Activated CD4-positive, alpha-beta T cell treated with anti-CD3 and anti-CD28 coated beads for 1 hour (primary cell): ENCODE measurements at places on chromosomes 6 and 20.

- no peak for DNase-seq
Measured at GRCh38 chr20:42565235-42565995, 624.3 kb downstream of the PTPRT start.

GRCh38 chr6:110682460-110682853 is 132.8 kb downstream of the CDK19 start:
- peak; percentile 15 for DNase-seq

- no peak for DNase-seq
Measured at GRCh38 chr6:343960-344815, 47.4 kb upstream of the IRF4 start.

GRCh38 chr6:87846434-87846833 is 144.4 kb upstream of the AKIRIN2 start:
- DNase-seq, result no peak

- no peak for DNase-seq
Measured at GRCh38 chr6:39100358-39100757, 14.6 kb downstream of the SAYSD1 start.

GRCh38 chr6:43770372-43771209 is 580 bp downstream of the VEGFA start:
- no peak for DNase-seq

DNA sequence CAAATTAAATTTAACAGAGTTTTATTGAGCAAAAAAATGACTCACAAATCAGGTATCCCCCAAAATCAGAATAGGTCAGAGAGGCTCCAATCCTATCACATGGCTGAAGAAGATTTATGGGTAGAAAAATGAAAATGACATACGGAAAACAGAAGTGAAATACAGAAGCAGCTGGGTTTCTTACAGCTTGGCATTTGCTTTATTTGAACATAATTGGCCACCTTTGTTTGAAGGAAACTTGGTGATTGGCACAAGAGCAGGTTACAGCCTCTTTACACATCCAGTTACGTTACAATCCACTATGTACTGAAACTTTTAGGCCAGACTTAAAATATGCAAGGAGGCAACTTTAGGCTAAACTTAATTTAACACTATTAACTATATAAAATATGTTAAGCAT is 11.7 kb upstream of the TREM2 start:
- DNase-seq, result no peak

GRCh38 chr6:149102324-149102723 is 215.2 kb upstream of the TAB2 start:
- DNase-seq, result no peak
